G401 (cell line): ENCODE measurements at places on chromosomes 1 and 21. TPM values are rescaled to one million over a fixed set of nuclear protein-coding genes. Genes with fewer than 3 reads are reported as not detected.

HSF2BP gene
- 5.3 and 9.1 TPM in 2 replicates for total RNA-seq

MCOLN3 gene
- not detected in 2 replicates for total RNA-seq

DNA sequence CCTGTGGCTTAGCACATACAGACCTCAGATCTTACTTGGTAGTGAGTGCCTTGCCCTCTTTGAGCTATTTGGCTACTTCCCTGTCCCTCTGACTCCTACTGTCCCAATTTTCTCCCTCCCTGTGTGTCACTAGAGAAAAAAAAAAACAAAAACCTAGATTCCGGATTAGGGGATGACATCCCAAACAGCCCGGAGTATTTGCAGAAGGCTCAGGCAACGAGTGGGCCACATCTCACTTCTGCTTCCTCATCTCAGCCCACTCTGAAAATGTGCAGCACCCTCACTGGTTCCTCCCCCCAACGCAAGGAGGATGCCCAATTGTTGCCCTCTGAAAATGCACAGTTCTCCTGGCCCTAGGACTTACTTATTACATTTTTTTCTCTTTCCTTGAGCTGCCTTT is 4.9 kb downstream of the NHLH1 start:
- DNase-seq: no peak

- DNase-seq: no peak
Observed at GRCh38 chr1:66452982-66453381, 81.0 kb upstream of the SGIP1 start.

DNA sequence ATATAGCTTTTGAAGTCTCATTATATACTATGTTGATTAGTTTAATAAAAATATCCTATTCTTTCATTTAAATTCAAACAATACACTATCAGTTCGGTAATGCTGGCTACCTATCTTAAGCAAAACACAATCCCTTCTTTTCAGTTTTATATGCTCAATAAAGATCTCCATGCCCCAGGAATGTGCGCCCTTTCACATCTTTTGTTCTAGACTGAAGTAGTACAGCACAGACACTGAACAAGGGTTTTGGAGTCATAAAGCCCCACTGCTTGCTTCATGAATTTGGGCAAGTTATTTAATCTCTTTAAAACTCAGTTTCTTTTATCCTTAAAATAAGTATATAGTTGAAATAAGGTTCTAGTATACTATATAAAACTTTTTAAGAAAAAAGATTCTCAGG is 22.4 kb downstream of the SYDE2 start:
- no peak for DNase-seq

DNA sequence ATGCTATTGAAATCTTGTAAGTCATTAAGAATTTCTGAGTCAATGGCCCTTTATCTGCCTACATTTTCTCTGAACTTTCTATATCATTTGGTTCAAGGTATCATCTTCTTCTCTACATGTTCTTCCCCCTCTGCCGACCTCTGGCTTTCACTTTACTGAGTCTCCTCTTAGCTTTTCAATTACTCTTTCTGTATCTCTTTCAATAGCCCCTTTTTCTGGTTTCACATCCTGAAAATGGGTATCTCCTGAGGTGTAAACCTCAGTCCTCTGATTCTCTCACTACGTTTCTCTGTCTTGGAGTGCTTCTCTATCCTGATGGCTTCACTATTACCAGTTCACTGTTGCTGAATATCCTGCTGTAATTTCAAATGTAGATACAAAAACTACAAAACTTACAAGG is 98.9 kb downstream of the LYST start:
- no peak for DNase-seq

FNDC10 gene
- total RNA-seq: 1.2 and 6.8 TPM in 2 replicates

DNA sequence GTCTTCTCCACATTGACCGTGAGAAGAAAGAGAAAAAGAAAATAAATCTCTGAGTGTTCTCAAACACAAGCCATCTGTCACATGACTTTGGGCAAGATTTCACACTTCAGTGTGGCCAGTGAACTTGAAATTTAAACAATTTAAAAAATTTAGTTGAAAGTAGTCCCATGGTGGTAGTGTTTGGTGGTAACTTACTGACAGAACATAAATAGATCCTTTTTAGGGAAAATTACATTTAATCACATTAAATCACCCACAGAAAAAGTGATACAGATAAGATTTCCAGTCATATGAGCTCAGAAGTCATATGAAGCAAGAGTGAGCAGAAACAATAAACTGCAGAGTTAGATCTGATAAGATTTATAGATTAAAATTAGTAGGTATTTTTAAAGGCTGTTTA is 31.9 kb upstream of the SGIP1 start:
- DNase-seq: no peak

ASAP3 gene
- 49.3 and 59.4 TPM in 2 replicates for total RNA-seq

GRCh38 chr1:68083686-68084085 is 33.3 kb upstream of the DIRAS3 start:
- DNase-seq: no peak

RXFP4 gene
- total RNA-seq: not detected in 2 replicates

GRCh38 chr1:84756455-84757082 is 66.3 kb upstream of the SSX2IP start:
- DNase-seq: no peak

MPL gene
- not detected in 2 replicates for total RNA-seq

TLCD4 gene
- total RNA-seq: 0.06 and 6.2 TPM in 2 replicates

FTCD gene
- total RNA-seq: 1.1 TPM in 1 of 2 replicates, not detected in the other

XPR1 gene
- total RNA-seq: 29.6 and 62.3 TPM in 2 replicates

GRCh38 chr1:18302788-18303413 is 177.8 kb upstream of the KLHDC7A start:
- no peak for DNase-seq

DNA sequence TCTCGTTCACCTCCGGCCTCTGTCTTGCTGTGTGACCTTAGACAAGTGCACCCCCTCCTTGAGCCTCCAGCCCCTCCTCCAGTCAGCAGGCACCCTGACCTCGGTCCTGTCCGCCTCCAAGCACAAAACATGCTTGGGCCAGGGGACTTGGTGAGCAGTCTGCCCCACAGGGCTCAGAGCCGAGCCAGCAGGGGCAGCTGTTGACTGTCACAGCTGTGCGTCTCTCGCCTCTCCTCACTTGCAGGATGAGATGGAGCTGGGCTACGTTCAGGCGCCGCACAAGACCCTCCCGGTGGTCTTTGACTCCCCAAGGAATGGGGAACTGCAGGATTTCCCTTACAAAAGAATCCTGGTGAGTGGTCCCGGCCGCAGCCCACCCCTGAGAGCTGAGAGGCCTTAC is 24.2 kb downstream of the PADI3 start:
- no peak for DNase-seq

DNA sequence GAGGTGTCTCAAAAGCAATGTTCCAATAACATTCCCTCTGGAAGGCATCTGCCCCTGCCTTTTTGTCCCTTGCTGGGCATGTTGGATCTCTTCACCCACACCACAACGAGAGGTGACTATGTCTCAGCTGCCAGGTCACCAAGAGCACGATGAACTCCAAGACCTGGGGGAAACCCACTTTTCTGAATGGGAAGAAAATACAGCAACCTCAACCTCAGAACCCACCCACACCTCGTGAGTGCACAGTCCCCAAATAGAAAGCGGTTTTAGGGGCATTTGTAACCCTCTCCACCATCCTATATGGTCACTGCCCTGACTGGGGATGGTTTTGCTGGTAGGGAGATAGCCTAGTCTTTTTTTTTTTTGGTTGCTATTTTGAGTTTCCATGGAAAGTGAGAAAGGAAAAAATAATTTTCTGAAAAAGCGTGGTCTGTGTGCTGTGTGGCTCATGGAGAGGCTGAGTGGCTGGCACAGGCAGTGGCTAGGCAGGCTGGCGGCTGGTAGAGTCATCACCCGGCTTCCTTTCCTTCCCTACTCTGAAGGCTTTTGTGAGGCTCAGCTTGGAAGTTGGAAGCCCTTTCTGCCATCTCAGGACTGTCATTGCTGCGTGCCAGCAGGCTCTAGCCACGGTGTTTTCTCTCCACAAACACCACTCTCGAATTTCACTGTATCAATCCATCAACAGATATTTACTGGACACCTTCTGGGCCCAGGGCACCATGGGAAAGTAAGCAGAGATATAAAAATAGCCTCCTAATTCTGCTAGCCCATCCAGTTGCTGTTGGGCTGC is 15.8 kb downstream of the TSPAN2 start:
- no peak for DNase-seq

- no peak for DNase-seq
Observed at GRCh38 chr1:233127157-233127556, 168.4 kb downstream of the PCNX2 start.

DNA sequence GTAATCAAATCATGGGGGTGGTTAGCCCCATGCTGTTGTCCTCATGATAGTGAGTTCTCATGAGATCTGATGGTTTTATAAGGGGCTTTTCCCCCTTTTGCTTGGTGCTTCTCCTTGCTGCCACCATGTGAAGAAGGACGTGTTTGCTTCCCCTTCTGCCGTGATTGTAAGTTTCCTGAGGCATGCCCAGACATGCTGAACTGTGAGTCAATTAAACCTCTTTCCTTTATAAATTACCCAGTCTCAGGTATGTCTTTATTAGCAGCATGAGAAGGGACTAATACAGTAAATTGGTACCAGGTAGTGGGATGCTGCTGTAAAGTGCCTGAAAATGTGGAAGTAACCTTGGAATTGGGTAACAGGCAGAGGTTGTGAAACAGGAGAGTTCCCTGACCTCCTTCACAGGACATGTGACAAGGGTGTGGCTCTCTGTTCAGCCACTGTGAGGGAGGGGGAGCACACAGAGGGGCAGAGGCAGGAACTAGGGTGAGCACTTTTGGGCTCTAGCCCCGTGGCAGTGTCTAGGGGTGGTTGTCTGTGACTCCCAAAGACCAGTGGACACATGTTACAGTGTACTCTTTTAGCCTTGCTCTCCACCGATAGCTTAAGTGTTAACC is 105.3 kb downstream of the BACH1 start:
- DNase-seq: no peak

SLAMF7 gene
- total RNA-seq: not detected in 2 replicates

ALPL gene
- total RNA-seq: 0.58 and 0.98 TPM in 2 replicates

- DNase-seq: no peak
Observed at GRCh38 chr1:10401281-10401680, 2.4 kb downstream of the PGD start.

DNA sequence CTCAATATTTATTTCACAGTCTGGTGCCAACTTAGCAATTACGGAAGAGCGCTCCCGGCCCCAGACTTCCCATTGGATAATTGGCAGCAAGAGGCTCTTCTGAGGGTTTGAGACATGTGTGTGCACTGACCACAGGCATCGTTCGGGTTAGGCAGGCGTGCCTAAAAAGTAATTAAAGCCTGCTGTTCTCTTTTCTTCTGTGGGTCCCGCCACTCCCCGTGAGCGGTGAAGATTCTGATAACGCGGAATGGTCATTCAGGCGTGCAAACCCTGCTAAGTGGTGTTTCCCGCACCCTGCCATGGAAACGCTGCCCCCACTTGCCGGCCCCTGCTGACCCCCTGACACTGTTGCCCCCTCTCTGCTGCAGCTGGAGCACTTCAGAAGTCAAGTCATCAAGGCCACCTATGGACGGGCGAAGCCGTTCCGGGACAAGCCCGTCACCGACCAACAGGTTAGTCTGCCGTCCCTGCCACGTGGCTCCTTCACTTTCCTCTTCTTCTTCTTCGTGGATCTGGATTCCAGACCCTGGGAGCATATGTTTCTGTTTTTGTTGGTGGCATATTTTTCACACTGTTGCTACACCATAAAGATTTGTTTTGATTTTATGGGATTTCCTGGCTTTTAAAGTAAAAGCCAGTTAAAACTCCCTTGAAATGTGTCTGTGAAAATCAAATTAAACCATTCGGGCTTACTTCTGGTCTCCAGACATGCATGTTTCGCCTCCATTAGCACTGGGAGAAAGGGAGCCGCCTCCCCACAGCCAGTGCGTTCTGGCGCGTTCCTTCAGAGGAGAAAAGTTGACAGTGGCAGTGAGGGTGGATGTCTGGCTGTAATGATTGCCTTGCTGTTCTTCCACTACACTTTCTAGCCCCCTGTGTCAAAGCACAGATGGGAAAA is 79.9 kb downstream of the FHAD1 start:
- peak; percentile 57 for DNase-seq

- peak; percentile 85 for DNase-seq
Observed at GRCh38 chr1:20361805-20362381, 71.2 kb downstream of the VWA5B1 start.

- peak; percentile 94 for DNase-seq
Observed at GRCh38 chr21:34129039-34129891, 55.9 kb downstream of the MRPS6 start.

DNA sequence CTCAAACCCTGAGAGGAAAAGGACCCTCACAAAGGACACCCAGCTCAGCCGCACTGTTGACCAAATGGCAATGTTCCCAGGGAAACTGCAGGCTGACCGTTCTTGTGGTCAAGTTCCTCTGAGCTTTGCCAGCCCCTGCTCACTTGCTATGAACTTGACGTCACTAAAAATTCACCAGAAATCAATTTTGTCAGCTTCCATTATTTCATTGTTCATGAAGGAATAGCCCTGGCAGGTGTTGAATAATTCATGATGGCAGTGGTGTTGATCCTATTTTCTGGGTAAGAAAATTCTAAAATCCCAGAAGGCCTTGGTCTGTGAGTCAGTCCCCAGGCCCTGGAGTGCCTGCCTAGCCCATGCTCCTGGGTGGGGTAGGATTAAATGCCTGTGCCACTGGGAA is 318.9 kb downstream of the ZNF326 start:
- peak; percentile 7 for DNase-seq

DNA sequence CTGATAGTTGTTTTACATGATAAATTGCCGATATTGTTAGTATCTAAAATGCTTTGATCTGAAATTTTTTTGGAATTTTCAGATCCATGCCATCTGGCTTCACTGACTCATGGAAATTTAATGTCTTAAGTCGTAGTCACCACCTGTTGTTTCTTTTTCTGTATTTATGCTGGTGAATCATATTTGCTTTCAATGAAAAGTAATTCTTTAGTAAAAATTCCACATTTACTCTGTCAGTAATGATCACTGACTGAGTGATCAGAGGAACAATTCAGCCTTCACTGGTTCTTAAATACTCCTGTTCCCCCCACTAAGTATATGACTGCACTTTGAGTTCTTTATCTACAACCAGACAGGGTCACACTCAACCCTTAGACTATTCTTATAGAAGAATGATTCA is 185.6 kb upstream of the NRIP1 start:
- no peak for DNase-seq

DNA sequence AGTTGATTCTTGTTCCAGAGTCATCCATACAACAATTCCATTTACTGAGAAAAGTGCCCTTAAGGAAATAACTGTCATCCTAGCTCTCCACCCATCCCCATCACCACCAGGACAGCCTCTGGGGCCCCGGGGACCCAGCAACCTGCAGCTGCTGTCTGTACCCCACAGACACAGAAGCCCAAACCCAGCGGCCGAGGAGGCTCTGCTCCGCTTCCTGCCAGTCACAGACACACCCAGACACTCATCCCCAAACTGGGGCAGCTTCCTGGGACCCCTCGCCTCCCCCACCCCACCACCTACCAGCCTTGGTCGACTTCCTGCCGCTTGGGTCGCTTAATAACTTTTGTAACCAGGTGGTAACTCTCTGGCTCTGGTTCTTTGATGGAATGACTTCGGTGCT is 121.6 kb upstream of the SLC25A33 start:
- no peak for DNase-seq

- DNase-seq: peak; percentile 4
Observed at GRCh38 chr1:84387480-84388163, 10.7 kb upstream of the DNASE2B start.

DNA sequence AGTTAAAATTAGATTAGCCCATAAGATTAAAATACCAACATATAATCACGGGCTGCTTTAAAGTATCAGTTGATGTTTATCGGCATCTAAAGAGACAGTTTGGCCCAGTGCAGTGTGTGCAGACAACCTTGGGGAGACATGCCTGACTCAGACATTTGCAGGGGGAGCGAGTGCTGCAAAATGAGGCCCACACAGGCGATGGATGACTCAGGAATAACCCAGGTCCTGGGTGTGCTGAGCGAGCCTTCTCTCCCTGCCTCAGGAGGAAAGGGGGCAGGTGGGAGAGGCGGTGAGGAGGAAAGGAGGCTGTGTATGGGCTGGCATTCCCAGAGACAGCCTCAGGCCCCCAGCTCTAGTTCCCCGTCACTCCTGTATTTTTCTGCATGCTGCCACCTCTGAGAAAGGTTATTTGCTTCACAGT is 9.0 kb downstream of the SLC9A1 start:
- DNase-seq: no peak
